Stimulated activated CD4-positive, alpha-beta T cell treated with anti-CD3 and anti-CD28 coated beads, TNF-alpha, amount 100 ng/mL, for 48 hours (primary cell): ENCODE measurements at places on chromosomes 7 and 10.

- DNase-seq: no peak
These were observed 3.1 kb downstream of the FZD1 start for GRCh38 chr7:91267171-91267955.

- no peak for DNase-seq
These were observed 23.7 kb downstream of the TFPI2 start for GRCh38 chr7:93866886-93867285.

- DNase-seq: no peak
These were observed 1692.0 kb downstream of the REEP3 start for GRCh38 chr10:65213170-65213569.

- no peak for DNase-seq
These were observed 216.9 kb downstream of the DYNC1I1 start for GRCh38 chr7:95989301-95989700.

DNA sequence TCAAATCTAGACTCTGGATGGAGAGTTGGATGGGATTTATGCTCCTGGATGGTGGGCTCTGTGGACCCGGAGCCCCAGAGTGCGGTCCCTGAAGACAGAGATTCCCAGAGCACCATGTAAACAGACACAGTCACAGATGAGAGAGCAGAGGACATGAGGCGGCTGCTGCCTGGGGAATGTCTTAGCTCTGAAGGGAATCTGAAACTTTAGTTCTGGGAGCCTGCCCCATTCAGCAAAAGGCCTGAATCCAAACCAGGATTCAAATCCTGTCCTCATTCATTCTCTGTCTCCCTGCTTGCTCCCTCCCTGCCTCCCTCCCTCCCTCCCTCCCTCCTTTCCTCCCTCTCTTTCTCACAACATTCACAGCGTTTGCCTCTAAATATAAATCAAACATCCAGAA, 49.5 kb upstream of the CALD1 start:
- DNase-seq: no peak

DNA sequence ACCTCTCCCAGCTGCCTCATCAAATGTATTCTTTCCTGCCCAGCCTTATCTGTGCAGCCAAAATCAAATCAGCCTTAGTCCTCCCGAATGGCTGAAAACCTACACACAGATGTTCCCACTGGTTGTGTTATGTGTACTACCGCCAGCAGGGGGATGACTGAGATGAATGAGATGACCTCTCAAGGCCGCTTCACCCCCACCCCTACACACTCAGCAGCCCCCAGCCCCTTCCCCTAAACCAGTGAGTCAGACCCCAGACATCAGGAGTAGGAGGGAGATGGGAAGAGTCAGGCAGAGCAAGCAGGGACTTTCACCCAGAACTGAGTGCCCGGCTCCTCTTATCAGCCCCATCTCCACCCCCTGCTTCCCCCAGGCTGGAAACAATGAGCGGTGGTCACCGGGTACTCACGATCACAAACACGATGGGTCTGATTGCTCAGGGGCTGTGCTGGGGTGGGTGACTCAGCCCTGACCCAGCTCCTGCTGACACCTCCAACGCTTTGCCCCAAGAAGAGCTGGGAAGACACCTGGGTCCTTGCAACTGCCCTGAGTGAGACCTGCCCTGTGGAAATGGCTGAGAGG, 6.5 kb upstream of the C10orf105 start:
- DNase-seq: peak; percentile 72

DNA sequence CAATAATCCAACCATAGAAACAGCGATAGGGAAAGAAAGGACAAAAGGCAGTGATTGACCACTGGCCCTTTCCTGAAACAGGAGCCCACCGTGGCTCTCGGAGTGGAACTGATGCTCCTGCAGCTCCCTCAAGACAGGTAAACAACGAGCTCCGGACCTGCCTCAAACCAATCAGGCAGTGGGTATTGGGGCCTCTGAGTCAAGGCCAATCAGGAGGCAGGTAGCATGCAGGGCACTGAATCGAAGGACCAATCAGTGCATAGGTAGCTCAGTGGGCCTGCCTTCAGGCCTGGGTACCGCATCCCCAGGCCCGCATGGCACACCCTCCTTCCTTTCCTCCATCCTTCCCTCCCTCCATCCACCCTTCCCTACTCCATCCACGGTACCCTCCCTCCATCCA, 425.1 kb upstream of the MGMT start:
- DNase-seq: no peak

DNA sequence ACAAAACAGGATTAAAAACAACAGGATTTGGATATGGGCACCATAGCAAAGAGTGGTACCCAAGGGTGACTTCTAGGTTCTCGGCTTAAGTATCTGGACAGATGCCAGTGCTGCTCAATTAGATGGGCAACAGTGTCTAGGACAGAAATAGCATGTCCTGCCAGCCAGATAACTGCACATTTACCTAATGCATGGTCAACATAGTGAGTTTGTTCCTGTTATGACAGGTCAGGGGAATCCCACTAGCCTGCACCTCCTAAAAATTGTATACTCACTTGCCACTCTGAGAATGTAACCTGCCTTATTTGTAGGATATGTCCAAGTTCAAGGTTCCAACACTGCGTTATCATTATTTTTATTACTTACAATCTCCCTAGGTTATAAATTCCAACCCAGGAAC, 471.7 kb downstream of the GRM8 start:
- DNase-seq: no peak

GRCh38 chr10:71845410-71846405, 5.3 kb downstream of the PSAP start:
- DNase-seq: no peak

DNA sequence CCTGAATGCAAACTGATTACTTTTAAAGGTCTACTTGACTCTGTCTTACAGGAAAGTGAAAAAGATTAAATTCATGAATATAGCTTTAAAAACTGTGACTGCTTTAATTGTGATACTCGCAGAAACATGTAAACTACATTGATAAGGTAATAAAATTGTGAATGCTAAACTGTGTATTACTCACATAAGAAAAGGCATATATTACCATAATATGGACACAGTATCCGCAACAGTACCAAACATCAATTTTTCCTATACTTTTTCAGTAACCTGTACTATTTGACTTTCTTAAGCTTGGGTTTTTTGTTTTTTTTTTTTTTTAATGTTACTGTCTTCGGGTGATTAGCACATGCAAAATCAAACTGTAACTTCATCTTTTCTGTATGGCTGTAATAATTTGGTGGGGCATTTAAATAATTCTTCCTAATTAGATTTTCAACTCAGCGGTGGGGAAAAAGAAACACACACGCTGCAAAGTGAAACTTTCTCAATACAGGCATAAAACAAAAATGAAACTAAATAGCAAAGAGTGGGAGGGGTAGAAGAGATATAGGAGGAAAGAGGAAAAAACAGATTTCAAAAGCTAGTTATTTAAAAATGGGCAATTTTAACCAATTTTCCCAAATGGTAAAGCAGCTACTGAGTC, 23.2 kb downstream of the NT5C3A start:
- no peak for DNase-seq

- DNase-seq: no peak
These were observed 201.9 kb downstream of the ADARB2 start for GRCh38 chr10:1535301-1535965.
